ENCODE measurements at places on chromosomes 1 and 21.
A peak's percentile ranks its signal among the peaks of the same experiment; 100 is the strongest.

- DNase-seq, result no peak
Observed at GRCh38 chr1:97989094-97989680, 68.4 kb upstream of the DPYD start.

DNA sequence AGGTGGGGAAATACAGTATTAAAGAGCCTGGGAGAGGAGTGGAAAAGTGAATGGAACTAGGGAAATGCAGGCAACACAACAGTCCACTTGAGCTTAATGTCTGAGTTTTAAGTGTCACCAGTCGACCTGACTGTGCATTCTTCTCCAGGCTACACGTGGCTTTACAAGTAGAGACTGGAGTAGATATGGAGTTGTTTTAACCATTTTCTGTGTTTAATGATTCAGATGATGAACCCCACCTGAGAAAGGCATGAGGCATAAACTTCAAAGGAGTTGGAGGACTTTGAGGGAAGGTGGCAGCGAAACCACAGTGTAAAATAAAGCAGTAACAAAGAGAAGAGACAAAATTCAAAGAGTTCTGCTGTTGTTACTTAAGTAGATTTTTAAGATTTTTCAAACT is 12.6 kb downstream of the FUBP1 start:
- DNase-seq, result no peak

DNA sequence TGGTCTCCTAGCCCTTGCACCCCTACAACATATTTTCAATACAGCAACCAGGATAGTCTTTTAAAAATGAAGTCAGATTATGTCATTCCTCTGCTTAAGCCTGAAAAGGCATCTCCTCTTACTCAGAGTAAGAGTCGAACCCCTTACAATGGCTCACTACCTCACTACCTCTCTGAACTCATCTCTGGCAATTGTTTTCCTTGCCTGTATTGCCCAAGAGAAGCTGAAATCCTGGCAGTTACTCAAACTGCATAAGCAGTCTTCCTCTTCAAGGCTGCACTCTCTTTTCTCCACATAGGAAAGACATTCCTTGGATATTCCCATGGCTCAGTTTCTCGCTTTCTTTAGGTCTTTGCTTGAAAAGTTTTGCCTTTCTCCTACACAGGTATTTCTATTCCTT is 22.7 kb downstream of the CLDN8 start:
- DNase-seq, result no peak

DNA sequence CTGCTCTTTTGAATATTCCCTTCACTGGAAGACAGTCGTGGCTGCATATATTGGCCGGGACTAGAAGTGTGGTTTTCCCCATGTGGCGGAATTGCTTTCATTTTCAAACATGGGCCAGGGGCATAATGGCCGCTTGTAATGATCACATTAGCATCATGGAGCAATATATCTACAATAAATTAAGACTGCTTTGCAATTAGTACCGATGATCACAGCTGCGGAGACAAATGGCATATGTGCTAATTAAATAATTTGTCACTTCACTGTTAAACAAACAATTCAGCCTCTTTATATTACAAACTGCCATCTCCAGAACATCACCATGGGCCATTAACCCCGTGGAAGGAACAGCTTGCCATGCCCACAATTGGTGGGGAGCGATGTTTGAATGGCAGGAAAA is 68.2 kb upstream of the OLIG2 start:
- DNase-seq, result no peak

GRCh38 chr1:154192476-154192875 is 576 bp upstream of the TPM3 start:
- no peak for DNase-seq

- DNase-seq, result no peak
Observed at GRCh38 chr1:42806593-42806992, 10.3 kb upstream of the ERMAP start.

- peak; percentile 66 for DNase-seq
Observed at GRCh38 chr1:109790735-109791494, 27.2 kb upstream of the EPS8L3 start.
